Activated effector memory CD4-positive, alpha-beta T cell treated with Interleukin-2 at 50 U/mL for 16 hours (primary cell): ENCODE measurements at places on chromosomes 4 and X.

DNA sequence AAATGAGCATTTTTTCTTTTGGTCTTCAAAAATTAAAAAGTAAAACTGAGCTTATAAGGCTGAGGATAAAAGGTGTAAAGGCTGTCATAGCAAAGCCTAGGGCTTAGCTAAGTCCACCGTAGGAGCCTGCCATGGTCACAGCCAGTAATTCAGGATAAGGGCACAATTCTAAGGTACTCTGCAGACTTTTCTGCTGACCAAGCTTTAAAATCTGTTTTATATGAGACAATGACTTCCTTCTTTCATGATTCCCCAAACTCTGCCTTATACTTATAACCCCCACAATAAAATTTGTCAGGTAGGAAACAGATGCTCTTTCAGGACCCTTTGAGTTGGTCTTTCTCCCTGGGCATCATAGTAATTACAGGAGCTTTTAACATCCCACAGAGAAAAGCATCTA is 138.5 kb downstream of the COL4A6 start:
- DNase-seq: no peak

GRCh38 chr4:118716304-118716703 is 31.1 kb downstream of the METTL14 start:
- no peak for DNase-seq

GRCh38 chr4:101777431-101777830 is 13.1 kb upstream of the BANK1 start:
- DNase-seq: no peak

- DNase-seq: no peak
These were observed 58.2 kb upstream of the FAM9C start for GRCh38 chrX:13102636-13103035.

DNA sequence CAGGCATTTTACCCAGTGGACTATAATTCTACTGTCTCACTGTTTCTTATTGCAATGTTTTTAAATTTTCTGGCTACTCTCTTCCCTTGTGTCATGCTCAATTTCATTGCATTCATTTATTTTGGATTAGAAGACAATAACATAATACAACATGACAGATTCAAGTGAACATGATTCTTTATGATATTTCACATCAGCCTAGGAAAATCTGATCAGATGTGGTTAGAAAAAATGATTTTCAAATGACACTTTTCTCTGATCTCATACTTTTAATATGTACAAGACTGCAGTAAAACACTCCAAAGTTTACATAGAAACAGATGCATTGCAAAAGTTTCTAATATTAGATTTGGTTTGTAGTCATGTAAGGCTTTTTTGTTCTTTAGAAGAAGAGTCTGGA is 586.0 kb downstream of the ACTRT1 start:
- no peak for DNase-seq

DNA sequence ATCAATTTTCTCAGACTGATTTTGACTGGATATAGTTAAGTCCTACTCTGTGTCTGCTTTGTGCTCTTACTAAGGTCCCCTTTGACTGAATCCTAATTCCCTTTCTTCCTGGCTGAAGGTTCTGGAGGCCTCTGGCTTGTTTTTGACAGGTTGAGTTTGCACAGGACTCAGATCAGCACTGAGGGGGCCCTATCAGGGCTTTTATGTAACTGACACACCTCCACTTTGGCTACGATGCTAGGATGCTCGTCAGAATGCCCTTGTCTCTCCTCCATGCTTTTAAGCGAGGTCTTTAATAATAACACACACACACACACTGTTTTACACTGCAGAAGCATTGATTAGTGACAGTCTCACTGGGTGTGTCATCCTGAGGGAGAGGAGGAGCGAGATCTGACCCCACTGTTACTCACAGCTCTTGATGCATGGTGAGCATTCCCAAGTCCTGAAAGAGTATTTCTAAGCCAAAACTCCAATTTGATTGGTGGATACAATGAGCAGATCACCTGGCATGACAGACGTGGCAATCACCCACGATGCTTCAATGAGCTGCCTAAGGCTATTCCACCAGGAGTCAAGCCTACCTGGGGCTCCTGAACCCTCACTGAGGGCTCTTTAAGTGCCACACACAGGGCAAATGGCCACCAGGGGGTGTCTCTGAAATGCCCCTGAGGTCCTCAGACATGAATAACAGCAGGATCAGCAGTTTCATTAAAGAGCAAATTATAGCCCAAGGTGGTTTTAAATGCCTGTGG is 130.4 kb upstream of the CPEB2 start:
- DNase-seq: peak; percentile 5

GRCh38 chrX:15930585-15930984 is 76.0 kb upstream of the AP1S2 start:
- no peak for DNase-seq

- DNase-seq: no peak
These were observed 14.2 kb upstream of the MID1 start for GRCh38 chrX:10634392-10635161.

GRCh38 chr4:161222889-161223288 is 940.9 kb downstream of the FSTL5 start:
- no peak for DNase-seq
